Astrocyte (in vitro differentiated cells and primary cell): ENCODE measurements at places on chromosomes 4 and X. TPM values are rescaled to one million over a fixed set of nuclear protein-coding genes. Genes with fewer than 3 reads are reported as not detected.

The DCAF12L2 gene
- total RNA-seq, result 0.38 and 0.59 TPM in 2 replicates

- no peak overlapping the region for H3K27ac ChIP-seq
- no peaks in the 10 kb centered on the region for H3K27me3 ChIP-seq
- H3K4me3 ChIP-seq, result no peak overlapping the region
These were observed 58.1 kb upstream of the ENPP6 start for GRCh38 chr4:184275766-184276165.

- H3K36me3 ChIP-seq, result no peaks in the 10 kb centered on the region
- no peak overlapping the region for H3K4me3 ChIP-seq
- no peaks in the 10 kb centered on the region for H3K27me3 ChIP-seq
- peak; percentile 6 for DNase-seq
- H3K4me1 ChIP-seq, result no peaks in the 10 kb centered on the region
These were observed 192.4 kb upstream of the FSTL5 start for GRCh38 chr4:162356181-162356580.

DNA sequence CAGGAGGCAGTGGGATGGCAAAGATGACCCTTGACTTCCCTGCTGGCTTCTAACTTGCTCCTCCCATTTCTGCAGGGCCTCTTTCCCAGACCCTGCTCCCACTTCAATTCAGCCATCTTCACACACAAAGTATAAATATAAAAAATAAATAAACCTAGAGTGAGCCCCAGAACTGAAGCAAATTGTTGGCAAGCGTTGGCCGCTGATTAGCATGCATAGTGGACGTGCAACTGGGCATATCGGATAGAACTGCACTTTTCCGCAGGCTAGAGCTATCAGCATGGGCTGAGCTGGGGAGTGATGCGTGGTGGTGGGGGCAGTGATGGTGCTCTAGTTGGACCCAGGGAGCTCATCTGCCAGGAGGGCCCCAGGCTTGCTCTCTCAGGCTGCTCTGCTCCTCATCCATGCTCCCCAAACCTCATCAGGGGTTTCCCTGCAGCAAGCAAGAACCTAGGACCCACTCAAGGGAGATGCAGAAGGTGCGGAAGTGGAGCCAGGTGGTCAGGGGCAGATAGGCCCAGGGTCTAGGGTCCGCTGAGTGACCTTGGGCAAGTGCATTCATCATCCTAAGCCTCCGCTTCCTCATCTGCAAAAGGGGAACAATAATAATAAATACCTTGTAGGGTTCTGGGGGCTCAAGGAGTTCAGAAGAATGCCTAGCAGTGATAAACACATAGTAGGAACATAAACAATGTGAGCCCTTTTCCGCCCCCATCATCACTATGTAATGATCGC is 146.8 kb upstream of the PJA1 start:
- H3K4me1 ChIP-seq, result no peaks in the 10 kb centered on the region
- no peak overlapping the region for H3K4me3 ChIP-seq
- no peaks in the 10 kb centered on the region for H3K36me3 ChIP-seq
- no peak overlapping the region for H3K27ac ChIP-seq
- no peak for DNase-seq
- H3K27me3 ChIP-seq, result no peaks in the 10 kb centered on the region

DNA sequence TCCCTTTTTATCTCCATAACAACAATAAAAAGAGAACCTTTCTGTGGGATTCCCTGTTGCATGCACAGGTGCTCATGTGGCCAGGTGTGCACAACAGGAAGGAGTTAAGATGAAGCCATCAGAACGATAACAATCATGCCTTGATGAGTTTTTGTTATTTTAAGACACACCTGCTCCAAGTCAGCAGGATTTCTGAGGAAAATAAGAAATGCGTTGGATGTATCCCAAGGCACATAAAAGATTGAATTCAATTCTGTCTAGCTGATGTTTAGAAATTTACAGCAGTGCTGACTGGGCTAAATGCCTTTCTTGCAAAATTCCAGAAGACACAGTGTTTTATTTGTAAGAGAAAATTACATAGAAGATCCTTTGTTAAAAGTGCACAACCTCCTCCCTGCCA is 1678.2 kb downstream of the ARAP2 start:
- H3K27ac ChIP-seq, result no peak overlapping the region
- no peaks in the 10 kb centered on the region for H3K4me1 ChIP-seq
- no peak for DNase-seq
- H3K36me3 ChIP-seq, result no peaks in the 10 kb centered on the region

- no peaks in the 10 kb centered on the region for H3K36me3 ChIP-seq
- peak; percentile 56 for DNase-seq
- H3K27me3 ChIP-seq, result no peaks in the 10 kb centered on the region
These were observed 56.5 kb upstream of the ANKRD17 start for GRCh38 chr4:73315091-73315490.

DNA sequence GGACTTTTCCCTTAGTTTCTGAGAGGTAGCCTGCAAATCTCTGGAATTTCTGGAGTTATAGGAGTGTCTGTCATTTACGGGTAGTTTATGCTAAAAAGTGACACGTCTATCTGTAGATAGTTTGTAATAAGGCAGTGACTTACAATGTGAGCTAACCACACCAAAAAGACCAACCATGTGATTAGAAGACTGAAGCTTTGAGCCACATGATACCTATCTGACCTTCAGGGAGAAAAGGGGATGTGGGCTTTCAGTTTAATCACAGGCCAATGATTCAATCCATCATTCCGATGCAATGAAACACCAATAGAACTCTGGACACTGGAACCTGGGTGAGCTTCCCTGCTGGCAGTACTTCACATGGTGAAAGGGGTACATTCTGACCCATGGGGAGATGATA is 254.6 kb upstream of the GK2 start:
- H3K4me1 ChIP-seq, result no peaks in the 10 kb centered on the region
- H3K36me3 ChIP-seq, result no peaks in the 10 kb centered on the region
- H3K27ac ChIP-seq, result no peak overlapping the region
- H3K27me3 ChIP-seq, result no peaks in the 10 kb centered on the region
